ENCODE measurements at places on chromosomes 4 and X.
A peak's percentile ranks its signal among the peaks of the same experiment; 100 is the strongest.

DNA sequence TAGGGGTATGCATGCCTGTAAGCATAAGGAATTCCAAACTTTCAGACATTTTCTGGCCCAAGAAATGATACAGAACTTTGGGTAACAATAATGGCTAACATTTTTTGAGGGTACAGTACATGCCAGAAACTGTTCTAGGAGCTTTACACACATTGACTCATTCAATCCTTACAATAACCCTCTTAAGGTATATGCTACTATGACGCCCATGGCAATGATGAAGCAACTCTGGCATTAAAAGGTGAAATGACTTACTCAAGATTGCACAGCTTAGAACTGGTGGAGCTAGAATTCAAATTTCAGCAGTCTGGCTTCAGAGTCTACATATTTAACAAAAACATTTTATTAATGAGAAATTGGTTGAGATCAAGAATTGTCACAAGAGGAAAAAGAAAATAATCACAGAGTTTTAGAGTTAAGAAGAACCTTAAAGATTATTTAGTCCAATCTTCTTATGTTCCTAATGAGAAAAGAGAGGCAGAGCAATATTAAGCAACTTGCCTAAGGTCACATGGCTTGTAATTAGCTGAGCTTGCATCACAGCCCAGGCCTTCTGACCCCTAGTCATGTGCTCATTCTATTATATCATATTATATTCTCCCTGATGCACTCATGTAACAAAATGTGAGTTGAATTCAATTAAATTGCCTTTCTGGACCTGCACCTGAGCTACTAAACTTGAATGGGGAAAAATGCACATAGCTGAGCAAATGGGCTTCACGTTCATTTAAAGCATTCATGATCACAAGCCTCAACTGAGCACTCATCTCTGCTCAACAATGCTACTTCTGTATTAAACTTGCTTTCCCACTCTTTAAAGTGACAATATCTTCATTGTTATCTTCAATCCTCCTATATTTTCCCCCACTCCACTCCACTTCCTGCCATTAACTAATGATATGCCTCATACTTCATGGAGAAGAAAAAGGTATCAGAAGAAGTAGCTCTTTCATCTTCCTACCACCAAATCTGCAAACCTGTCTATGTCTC is 73.2 kb downstream of the ENOX2 start:
- no peak for DNase-seq

GRCh38 chr4:24519649-24520048 is 64.7 kb downstream of the DHX15 start:
- no peak for DNase-seq

DNA sequence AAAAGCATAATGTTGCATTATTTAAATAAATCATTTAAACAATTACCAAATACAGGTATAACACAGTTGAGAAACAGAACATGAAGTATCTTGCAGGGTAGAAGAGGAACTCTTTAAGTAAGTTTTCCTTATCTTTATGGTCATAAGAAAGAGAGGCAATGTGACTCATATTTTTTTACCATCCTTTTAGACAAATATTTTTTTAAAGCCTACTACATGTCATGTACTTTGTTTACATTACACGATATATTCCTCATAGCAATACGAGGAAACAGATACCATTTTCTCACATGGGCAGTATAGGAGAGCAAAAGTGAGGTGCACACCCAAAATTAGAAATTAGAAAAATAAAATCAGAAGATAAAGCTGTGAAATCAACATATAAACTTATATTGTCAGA is 49.3 kb upstream of the EPHA5 start:
- DNase-seq: no peak

DNA sequence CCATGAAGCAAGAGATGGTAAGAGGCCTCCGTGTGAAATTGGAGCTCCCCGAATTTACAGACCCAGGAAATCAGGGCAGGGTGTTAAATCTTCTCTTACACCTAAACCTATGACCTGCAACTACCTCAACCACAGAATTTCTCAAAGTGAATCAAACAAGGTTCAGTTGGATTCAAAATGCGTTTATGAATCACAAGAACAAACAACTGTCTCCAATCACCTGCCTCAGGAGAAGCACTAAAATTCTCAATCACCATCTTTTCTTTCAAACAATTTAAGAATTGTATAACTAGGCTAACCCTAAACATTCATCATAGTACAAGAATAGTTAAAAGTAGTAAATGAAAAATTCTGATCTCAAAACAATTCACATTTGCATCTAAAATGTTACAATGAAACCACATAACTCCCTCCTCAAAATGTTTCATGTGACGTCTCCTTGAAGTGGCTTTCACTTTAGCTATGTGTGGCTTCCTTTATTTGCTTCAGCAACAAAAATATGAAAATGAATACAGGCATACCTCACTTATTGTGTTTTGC is 19.2 kb downstream of the PPP3CA start:
- no peak for DNase-seq

- DNase-seq: no peak
These were observed 692.6 kb downstream of the FAM133A start for GRCh38 chrX:94366616-94367015.

DNA sequence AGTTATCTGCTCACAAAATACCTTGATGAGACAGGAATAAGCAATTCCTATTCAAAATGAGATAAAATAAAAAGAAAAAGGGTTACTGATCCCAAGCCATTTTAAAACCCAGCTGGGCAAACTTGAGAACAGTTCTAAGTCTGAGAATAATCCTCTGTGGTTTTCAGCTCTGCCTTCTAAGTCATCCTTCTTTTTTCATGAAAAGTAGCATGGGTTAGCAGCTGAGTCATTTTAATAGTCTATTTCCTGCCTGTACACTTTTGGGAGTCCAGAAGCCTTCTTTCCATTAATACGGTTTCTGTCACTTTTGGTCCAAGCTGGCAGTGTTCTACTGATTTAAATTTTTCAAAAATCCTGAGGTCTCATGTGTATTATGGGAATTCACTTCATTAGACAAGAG is 374.3 kb downstream of the IQCM start:
- DNase-seq: no peak

- DNase-seq: no peak
These were observed 34.6 kb downstream of the SEPTIN11 start for GRCh38 chr4:76984127-76984526.

- DNase-seq: no peak
These were observed 6.6 kb downstream of the MGST2 start for GRCh38 chr4:139672215-139672614.

DNA sequence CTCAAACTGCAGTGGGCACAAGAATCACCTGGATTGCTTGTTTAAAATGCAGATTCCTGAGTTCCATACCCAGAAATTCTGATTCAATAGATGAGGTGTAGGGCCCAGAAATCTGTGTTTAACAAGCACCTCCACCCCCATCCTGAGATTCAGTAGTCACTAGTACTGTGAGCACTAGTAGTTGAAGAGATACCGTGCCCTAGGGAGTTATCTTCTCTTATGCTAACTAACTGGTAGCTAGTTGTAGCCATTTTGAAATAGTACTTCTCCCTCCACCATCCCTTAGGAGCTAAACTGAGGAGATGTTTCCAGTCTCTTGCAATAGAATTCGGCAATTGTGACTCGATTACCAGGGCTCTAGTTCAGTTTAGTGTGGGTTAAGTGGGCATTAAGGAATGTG is 18.4 kb downstream of the KLHL34 start:
- DNase-seq: no peak

DNA sequence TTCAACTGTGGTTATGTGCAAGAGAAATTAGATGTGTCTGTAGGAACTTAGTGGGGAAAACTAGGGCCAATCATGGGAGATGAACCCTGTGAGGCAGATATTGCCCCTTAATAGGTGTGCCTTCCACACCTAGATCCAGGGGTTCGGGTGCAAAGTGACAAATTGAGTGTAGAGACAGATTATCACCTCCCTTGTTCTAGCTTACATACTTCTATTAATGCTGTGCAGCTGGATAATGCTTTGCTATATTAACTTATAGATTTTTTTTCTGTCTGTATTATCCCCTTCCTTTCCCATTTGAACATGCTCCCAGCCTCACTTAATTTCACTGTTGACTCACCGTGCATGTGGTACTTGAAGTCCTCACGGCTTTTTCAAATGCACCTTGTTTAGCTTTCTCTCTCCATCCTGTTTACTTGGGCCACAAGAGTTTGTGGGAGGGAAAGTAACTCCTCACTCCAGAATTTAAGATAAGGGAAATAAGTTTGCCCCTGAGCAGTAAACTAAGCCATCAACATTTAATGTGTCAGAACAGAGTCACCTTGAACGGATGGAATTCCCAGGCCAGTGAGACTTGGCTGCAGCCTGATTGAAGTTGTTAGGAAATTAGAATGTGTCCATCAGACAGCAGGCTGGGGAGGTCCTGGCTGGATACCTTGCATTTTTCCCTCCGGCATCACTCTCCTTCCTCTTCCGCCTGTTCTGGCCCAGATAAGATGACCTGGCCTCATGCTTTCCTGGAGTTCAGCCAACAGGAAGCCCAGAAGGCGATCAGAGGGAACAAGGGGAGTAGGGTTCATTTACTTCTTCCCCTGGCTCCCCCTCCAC is 478.4 kb downstream of the BCOR start:
- no peak for DNase-seq

- no peak for DNase-seq
These were observed 365.0 kb upstream of the RASGEF1B start for GRCh38 chr4:81836716-81837115.

- DNase-seq: no peak
These were observed 57.1 kb upstream of the NKAP start for GRCh38 chrX:120000490-120001246.

GRCh38 chr4:102759831-102760644 is 730 bp downstream of the MANBA start:
- peak; percentile 46 for DNase-seq

GRCh38 chrX:109270580-109271484 is 211.1 kb downstream of the GUCY2F start:
- DNase-seq: no peak

- no peak for DNase-seq
These were observed 15.5 kb upstream of the NHS start for GRCh38 chrX:17359500-17359899.

- no peak for DNase-seq
These were observed 361.2 kb downstream of the PCDH7 start for GRCh38 chr4:31081366-31081765.

DNA sequence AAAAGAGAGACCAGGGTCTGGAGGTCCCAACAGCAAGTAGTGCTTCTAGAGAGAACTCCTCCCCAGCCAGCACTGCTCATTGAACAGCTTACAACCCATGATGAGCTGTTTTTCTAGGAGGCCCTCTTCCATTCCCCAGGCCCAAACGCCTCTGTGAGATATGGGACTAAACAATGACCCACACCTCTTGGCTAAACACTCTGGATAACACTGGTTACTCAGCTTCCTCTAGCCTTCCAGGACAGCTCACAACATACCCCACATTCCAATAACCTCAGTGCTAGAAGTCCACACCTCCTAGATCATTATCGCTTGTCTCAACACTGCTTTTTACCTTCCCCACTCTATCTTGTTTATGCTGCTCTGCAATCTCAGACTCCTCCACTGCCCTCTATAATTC is 35.4 kb upstream of the PGRMC2 start:
- no peak for DNase-seq

- DNase-seq: peak; percentile 14
These were observed 211.5 kb downstream of the PDGFRA start for GRCh38 chr4:54440394-54441136.

GRCh38 chr4:176492646-176493302 is 173.0 kb downstream of the SPCS3 start:
- no peak for DNase-seq

GRCh38 chr4:53132132-53132891 is 233.5 kb downstream of the SCFD2 start:
- no peak for DNase-seq

DNA sequence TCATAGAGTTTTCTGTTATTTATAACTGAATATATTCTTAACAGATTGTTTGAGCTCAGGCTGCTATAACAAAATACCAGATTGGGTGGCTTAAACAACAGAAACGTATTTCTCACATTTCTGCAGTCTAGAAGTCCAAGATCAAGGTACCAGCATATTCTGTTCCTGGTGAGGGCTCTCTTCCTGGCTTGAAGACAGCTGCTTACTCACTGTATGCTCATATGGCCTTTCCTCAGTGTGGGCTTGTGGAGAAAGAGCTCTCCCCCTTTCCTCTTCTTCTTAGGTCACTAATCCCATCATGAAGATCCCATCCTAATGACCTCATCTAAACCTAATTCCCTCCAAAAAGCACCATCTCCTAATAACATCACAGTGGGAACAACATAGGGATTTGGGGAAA is 117.8 kb downstream of the RASGEF1B start:
- no peak for DNase-seq

GRCh38 chrX:149003863-149004660 is 501.0 kb downstream of the IDS start:
- DNase-seq: no peak

DNA sequence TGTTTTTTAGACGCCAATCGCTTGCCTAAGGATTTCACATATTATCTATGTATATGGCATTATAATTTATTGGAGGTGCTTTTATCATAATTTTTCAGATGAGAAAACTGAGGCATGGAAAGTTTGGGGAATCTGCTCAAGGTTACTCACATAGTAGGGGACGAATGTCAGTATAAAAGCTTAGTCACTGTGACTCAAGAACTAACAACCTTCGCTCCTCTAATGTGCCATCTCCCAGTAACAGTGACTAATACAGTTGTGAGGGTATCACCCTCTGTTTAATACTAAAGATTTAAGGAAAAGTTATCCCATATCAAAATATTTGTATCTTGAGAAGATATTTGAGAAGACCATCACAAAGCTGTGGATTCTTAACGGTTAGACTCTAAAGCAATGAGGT is 353.1 kb upstream of the SPOCK3 start:
- DNase-seq: no peak

DNA sequence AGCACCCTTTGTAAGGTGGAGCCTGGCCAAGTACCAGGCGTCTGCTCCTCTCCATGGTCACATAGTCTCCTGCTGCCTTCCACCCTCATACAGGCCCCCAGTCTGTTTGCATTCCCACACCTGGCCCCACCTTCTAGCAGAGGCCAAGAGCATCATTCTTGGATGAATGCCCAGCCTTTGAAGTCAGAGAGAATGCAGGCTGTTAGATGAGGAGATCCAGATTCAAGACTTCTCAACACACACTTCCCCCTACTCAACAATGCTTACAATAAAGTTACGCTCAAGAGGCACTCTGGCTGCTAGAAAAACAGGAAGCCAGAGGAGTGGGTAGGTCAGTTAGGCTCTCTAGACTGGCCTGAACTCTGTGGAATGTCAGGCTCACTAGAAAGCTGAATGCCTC is 43.3 kb downstream of the SHROOM4 start:
- no peak for DNase-seq

- DNase-seq: no peak
These were observed 186.1 kb upstream of the LNX1 start for GRCh38 chr4:53777244-53777984.

DNA sequence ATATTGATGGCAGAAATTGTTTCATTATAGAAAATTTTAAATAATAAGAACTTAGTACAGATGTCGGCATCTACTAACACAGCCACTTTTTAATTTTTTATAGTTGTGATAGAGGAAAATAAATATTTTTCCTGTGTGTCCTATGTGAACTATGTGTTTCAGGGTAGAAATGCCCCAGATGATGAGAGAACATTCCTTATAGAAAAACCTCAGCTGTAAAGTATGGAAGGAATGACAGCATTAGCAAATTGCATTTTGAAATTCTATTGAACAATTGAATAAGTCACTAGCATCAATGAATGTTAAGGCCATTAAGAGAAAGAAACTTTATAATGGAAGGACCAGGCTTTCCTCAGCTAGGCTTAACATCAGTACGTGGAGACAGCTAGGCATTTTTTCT is 149.2 kb downstream of the CFAP299 start:
- DNase-seq: no peak
